Caudate nucleus (tissue), 63 donors: ENCODE measurements at places on chromosomes 11 and 22.

DNA sequence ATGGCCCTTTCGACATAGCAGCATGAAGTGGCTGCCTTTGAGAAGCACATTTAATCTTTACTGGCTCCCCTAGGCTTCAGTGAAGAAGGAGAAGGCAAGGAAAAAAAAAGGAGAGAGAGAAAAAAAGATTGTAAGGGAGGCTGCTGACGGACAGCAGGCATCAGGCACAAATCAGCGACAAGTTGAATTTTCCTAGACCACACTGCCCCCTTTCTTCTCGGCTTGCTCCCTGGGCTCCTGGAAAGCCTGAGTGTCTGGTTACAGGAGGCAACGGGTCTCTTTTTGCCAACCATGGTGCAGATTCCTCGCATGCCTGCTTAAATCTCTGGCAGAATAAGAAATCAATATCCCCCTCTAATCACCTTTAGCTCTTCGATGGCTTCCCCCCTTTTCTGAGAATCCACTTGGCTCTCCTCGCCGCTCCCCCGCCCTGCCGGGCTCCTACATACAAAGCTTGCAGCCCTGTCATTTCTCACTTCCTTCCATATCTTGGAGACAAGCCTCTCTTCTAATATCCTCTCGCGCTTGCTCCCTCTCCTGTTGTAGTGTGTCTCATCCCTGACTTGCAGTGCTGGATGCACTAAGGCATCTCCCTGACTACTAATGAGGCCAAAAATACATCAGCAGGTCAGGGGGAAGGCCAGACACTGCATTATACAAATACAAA, 14.3 kb downstream of the BLID start:
- peak; percentile 81 for DNase-seq

DNA sequence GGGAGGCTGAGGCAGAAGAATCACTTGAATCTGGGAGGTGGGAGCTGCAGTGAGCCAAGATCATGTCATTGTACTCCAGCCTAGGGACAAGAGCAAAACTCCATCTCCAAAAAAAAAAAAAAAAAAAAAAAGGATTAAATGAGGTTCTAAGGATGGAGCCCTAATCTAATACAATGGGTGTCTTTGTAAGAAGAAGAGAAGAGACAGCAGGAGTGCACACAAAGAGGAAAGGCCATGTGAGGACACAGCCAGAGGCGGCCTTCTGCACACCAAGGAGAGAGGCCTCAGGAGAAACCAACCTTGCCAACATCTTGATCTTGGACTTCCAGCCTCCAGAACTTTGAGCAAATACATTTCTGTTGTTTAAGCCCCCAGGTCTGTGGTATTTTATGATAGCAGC, 66.6 kb upstream of the CECR2 start:
- no peak for DNase-seq

GRCh38 chr11:131561501-131561900, 191.1 kb downstream of the NTM start:
- DNase-seq = no peak

GRCh38 chr11:70556884-70557741, 158.8 kb downstream of the CTTN start:
- DNase-seq = no peak

DNA sequence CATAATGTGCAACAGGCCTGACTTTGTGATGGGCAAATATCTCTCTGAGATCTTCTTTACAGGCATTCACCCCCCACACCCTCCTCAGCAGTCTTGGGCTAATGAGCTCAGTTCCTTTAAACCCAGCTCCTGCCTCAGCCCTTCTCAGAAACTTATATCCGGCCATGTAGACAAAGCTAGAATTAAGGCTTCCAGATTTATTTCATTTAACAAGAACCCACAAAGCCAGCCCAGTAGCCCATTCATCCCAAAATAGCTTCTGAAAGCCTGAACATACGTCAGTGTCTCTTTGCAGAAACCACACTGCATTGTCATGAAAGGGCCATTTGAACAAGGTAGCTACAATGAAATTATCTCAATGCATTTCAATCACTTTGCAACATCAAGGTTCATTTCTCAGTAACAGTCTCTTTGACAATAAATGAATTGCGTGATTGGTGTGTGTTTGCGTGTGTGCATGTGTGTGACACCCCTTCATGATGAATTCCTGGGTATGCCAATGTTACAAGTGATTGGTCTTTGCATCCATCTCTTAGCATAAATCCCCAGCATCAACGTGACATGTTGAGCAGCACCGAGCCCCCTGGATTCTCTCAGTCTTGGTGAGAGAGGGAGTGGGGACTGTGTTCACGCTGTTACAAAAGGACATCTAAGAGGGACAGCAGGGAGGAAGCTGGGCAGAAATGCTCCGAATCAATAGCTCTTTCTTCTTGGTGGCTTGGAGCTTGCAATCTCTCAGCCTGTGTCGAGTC, 299.6 kb downstream of the KIRREL3 start:
- DNase-seq = no peak

- DNase-seq = no peak
These were observed 30.3 kb upstream of the SLC22A25 start for GRCh38 chr11:63273685-63274084.

GRCh38 chr22:49543876-49544275, 283.8 kb downstream of the BRD1 start:
- DNase-seq = no peak

DNA sequence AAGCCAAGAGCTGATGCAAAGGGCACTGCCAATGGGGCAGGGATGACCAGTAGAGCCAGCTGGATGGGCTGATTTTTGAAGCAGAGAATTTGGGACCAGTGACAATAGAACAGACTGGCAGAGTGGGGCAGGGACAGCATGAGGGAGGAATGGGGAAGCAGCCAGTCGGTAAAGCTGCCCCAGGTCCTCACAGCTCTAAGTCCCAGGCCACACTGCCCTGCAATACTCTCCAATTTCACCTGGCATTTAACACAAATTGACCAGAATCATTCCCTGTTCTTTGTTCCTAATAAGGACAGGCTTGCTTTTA, 186.9 kb downstream of the CTTN start:
- no peak for DNase-seq

DNA sequence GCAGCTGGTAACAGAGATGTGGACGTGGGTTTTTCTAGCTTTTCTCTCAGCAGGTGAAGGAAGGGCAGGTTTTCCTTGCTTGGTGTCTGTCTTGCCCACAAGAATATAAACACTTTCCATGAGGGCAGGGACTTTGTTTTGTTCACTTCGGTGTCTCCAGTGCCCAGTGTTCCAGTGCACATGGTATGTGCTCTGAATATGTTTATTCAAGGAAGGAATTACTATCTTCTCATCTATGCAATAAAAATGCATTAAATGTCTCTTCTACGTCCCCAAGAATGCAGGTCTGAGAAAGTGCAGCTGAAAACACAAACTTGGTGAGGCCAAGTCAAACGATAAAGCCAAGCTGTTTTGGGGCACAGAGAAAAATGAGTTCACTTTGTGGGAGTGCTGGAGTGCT, 56.3 kb upstream of the PLET1 start:
- no peak for DNase-seq

DNA sequence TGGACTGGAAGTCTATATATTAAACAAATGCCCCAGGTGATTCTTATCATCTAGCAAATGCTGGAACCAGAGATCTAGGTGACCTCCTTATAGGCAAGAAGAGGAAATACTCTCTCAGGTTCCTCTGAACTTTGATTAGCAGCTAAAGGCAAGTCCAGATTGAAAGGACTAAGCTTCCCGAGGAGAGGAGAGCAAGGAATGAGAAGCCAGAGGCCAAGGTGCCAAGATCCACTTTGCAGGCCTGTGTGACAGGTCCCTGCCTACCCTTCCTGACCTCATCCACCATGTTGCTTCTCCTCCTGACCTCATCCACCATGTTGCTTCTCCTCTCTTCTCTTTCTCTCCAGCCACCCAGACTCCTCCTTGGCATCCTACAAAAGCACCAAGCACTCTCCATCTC, 173.2 kb downstream of the LARGE1 start:
- DNase-seq = no peak

DNA sequence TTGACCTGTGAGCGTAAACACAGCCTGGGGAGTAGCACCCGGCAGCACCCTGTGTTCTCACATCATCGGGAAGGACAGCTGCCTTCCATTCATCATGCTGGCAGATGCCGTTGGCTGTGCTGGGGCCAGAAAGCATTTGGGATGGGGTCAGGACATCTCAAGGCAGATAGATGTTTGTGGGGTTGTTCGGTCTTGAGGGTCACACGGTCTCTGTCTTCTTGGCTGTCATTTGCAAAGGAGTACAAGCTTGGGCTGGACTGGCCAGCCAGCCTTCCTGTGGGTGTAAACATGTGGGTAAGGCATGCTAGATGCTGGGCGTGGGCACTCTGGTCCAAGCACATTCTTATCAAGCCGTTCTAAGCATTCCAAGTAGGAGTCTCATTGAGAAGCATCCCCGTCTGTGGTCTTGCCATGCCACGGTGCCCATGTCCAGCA, 81.4 kb downstream of the TBC1D22A start:
- no peak for DNase-seq

DNA sequence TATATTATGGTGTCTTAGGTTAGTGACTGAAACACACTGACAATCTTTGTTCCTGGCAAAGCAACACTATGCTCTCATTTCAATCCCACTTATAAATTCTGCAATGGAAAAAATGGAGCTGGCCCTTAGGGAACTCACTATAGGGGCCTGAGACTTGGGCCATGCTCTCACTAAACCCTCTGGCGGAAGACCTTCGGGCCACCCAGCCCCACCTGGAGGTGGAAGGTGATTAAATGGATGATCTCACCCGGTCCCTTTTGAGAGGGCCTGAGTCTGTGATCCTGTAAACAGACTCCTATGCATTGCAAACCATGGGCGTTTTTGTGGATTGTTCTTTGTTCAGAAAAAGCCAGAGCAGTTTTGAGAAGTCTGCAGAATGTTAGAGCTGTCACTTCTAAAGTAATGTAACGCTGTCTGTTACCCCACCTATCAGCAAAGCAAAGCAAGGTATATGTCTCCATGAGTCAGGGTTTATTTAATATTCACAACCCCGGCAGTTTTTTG, 17.0 kb upstream of the CDON start:
- no peak for DNase-seq

DNA sequence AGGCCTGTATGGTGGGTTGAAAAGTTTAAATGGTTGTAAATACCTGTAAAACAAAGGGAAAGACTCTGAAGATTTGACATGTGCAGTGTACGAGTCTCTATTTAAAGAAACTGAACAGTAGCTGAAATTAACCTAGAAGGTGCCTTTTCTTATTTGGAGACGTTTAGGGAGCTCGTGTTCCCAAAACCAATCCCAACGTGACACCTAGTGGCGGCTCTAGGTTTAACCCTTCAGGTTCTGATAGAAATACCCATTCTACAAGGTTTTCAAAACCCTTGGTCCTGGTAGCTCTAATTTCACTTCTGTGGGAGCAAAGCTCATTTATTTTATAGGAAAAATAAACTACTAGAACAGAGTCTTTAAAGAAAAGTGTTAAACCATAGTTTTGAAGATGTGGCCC, 258.3 kb downstream of the LRRC4C start:
- peak; percentile 40 for DNase-seq

GRCh38 chr11:132123449-132123848, 753.0 kb downstream of the NTM start:
- no peak for DNase-seq

GRCh38 chr22:40524392-40525249, 111.9 kb downstream of the MRTFA start:
- DNase-seq = no peak

GRCh38 chr11:130118636-130119387, 40.8 kb upstream of the ST14 start:
- DNase-seq = no peak

DNA sequence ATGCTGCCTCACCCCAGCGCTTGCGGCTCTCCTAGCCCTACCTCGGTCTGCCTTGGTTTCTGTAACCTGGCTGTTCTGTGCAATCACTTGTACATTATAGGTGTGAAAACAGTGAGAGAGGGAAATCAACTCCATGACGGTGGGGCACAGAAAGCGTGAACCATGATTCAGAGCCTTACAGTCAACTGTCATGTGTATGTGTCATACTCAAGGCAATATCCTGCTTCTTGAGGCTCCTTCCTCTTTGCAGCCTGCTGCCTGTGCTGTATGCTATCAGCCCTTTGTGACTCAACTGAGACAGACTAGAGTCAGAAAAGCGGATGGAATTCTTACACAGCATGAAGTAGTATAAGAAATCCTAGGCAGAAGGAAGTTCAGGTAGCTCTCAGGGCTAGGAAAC, 2.1 kb downstream of the NRIP3 start:
- no peak for DNase-seq

DNA sequence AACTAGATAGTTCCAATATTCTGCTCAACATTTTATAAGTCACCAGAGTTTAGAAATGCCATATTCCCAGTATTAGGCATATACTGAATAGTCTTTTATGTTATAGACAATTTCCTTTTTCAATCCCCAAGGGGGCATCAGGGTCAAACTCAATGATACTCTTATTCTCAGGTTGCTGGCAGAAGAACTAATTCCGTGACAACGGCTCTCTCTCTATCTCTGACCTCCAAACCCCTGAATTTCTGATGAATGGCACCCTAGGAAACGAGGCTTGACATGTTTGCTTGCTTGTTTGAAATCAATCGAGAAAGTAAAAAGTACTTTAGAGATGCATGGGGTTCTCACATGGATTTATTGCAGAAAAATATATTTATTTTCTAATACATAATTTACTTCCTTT, 160.1 kb downstream of the CASP12 start:
- DNase-seq = no peak

DNA sequence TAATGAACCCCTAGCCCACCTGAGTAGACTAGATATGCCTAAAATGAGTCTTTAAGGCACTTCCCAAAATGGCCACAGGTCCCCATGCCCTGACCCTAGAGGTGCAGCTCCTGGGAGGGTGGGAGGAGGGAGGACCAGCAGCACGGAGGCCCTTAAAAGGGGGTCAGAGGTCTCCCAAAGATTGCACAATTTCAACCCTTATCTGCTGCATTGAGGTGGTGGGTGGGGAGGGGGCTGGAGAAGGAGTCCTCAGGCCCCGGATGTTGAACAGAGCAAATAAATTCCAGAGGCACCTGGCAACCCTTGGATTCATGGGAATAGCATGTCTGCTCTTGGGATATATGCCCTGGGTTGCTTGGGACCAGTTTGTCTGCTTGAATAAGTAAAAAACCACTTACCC, 57.6 kb downstream of the NAV2 start:
- DNase-seq = no peak

GRCh38 chr22:24003887-24004286, 1.4 kb downstream of the GSTT4 start:
- no peak for DNase-seq

DNA sequence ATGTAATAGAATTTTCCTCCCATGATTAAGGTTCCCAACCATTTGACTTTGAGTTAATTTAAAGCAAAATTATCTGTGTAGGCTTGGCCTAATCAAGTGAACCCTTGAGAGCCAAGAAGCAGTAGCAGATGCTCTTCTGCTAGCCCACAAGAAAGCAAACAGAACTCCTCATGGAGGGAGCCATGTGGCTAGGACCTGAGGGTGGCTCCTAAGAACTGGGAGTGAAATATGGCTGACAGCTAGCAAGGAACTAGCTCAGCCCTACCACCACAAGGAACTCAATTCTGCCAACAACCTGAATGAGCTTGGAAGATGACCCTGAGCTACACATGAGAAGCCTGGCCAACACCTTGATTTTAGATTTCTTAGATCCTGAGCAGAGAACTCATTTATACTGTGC, 167.7 kb downstream of the WNT11 start:
- no peak for DNase-seq
